ENCODE measurements at places on chromosomes 5 and 9. TPM values are rescaled to one million over a fixed set of nuclear protein-coding genes. Genes with fewer than 3 reads are reported as not detected.

STPG3 gene
- total RNA-seq: not detected

FREM1 gene
- 0.12 TPM for total RNA-seq

PROB1 gene
- total RNA-seq: 1.7 TPM

DNA sequence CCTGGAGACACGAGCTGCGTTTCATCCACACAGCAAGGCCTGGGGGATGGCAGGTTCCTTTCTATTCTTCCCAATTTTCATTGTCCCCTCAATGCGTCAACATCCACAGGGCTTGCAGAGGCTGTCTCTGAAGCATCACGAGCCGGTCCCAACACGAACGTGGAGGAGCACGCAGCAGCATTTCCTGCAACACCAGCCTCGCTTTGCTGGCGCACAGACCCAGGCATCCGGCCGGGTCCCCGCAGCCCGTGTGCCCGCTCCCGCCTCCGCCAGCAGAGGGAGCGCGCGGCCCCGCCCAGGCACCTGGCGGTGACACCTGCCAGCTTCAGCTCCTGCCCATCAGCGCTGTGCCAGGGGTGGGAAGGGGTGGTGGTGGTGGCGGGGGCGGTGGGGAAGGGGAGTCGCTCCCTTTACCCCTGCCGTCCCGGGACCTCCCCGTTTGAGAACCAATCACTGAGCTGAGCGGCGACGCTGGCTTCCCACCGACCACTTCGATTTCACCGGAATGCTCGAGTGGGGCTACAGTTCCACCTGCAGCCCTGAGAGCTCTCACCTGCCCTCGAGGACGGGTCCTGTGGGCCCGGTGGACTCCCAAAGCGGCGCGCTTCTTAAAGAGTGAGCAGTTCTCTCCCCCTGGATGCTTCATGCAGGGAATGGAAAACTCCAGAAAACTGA, 464.5 kb downstream of the ICE1 start:
- no peak for DNase-seq

GRCh38 chr9:9100070-9100469, 1300.5 kb upstream of the DMAC1 start:
- no peak for DNase-seq

GRCh38 chr5:35188031-35188457, 42.2 kb downstream of the PRLR start:
- no peak for DNase-seq

GRCh38 chr5:79050498-79050897, 19.0 kb downstream of the DMGDH start:
- DNase-seq: no peak

- DNase-seq: no peak
Observed at GRCh38 chr9:32380944-32381343, 3.5 kb upstream of the ACO1 start.

- no peak for DNase-seq
Observed at GRCh38 chr9:20023961-20024571, 235.2 kb upstream of the SLC24A2 start.

- DNase-seq: no peak
Observed at GRCh38 chr5:14213813-14214585, 70.9 kb downstream of the TRIO start.

DNA sequence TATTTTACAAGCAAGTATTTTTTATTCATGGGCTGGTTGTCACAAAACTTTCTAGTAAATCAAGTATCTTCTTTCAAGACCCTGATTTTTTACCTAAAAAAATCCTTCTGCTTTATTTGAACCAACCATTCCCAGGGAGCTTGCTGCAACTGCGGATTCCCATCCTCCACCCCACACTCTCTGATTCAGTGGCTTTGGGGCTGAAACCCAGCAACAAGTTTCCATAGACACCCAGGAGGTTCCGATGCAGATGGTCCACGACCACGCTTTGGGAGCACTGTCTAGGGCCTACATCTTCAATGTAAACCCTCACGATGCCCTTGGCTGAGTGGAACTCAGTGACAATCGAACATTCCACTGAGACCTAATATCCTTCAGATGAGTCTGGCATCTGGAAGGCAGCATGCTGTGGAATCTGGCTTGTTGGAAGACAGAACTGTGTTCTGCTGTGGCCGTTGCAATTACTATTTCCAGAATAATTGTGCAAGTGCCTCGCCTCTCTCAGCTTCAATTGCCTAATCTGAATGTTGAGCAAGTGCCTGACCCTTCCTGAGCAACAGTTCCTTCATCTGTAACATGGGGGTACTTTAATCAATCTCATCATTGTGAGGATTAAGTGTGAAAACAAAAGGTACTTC, 105.1 kb downstream of the INSYN2B start:
- no peak for DNase-seq

GRCh38 chr5:51227963-51228470, 155.2 kb upstream of the ISL1 start:
- DNase-seq: no peak

- DNase-seq: no peak
Observed at GRCh38 chr9:78769690-78770089, 472.8 kb downstream of the PSAT1 start.

DNA sequence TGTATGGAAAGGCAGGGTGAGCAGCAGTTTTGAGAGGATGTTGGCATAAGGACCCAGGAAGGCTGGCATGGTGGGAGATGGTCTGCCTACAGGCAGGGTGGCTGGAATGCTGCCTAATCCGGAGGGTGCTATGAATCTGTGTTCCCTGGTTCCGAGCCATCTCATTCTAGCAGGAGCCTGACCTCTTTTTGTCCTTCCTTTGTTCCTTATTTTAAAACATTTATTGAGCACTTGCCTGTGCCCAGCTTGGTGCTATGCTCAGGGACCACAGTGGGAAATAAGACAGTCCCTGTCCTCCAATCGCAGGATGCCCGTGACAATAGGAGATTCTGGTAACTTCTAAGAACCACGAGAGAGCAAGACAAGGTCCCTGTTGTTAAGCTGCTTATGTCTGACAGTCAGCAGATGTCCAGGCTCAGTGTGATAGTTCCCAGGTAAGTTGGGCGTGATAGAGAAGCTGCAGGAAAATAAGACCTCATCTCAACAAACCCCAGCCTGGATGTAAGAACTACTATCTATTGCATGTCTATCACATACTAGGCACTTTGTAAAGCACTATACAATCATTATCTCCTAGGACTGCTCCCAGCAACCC, 9.1 kb upstream of the ZBTB34 start:
- DNase-seq: no peak

Measured in HCT116 (cell line).